ENCODE measurements at places on chromosomes 4 and X. TPM values are rescaled to one million over a fixed set of nuclear protein-coding genes. Genes with fewer than 3 reads are reported as not detected.

- DNase-seq = no peak
- H3K36me3 ChIP-seq = no peaks in the 10 kb centered on the region
- H3K27ac ChIP-seq = no peak overlapping the region
- H3K4me1 ChIP-seq = no peaks in the 10 kb centered on the region
- H3K4me3 ChIP-seq = no peak overlapping the region
These were observed 92.5 kb upstream of the EDA2R start for GRCh38 chrX:66731398-66731797.

- H3K27ac ChIP-seq = no peak overlapping the region
- H3K4me1 ChIP-seq = no peaks in the 10 kb centered on the region
- H3K4me3 ChIP-seq = no peak overlapping the region
- H3K27me3 ChIP-seq = no peaks in the 10 kb centered on the region
These were observed 10.6 kb downstream of the TLR6 start for GRCh38 chr4:38846015-38846414.

GRCh38 chr4:42123071-42123644, 29.3 kb downstream of the BEND4 start:
- H3K27me3 ChIP-seq = no peaks in the 10 kb centered on the region
- DNase-seq = no peak
- H3K36me3 ChIP-seq = peaks cover 56% of the 10 kb centered on the region
- H3K27ac ChIP-seq = no peak overlapping the region
- no peak overlapping the region for H3K4me3 ChIP-seq

DNA sequence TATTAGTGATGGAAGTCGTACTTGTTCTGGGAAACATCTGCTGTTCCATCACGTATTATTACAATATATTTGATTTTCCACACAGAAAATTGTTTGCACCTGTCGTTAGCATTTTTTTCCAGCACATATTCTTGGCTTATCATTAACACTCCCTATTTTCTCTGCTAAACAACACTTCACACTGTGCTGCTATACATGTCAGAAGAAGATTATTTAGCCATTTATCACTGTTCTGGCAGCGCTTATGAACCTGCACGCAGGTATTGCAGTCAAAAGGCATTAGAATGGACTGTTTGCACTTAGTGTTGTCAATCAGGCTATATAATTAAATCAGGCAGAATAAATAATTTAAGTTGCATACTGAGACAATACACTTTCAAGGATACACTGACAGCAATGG, 218.6 kb downstream of the CHM start:
- no peak for DNase-seq
- H3K27me3 ChIP-seq = no peaks in the 10 kb centered on the region
- no peak overlapping the region for H3K4me3 ChIP-seq
- H3K27ac ChIP-seq = no peak overlapping the region
- H3K36me3 ChIP-seq = no peaks in the 10 kb centered on the region
- H3K4me1 ChIP-seq = no peaks in the 10 kb centered on the region

GRCh38 chr4:174423257-174423944, 98.9 kb downstream of the HPGD start:
- no peaks in the 10 kb centered on the region for H3K4me1 ChIP-seq
- no peaks in the 10 kb centered on the region for H3K36me3 ChIP-seq
- no peak overlapping the region for H3K4me3 ChIP-seq
- no peak overlapping the region for H3K27ac ChIP-seq
- no peak for DNase-seq

DNA sequence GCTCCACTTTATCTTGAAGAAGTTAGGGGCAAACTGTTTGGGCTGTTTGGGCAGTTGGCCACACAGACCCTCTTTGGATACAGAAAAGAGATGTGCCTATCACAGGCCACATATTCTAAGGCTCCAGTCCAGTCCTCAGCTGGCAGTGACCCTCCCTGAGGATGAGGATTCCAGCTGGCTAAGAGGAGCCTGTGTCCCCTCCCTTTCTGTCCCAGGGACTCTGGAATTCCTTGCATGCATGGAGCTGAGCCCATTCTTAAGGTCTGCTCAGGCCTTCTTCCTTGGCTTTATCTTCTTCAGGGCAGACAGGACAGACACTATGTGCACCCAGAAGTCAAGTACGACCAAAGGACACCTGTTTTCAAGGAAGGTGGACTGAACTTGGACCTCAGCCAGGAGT, 23.8 kb upstream of the GK2 start:
- no peak overlapping the region for H3K27ac ChIP-seq
- no peaks in the 10 kb centered on the region for H3K27me3 ChIP-seq
- no peaks in the 10 kb centered on the region for H3K4me1 ChIP-seq
- H3K36me3 ChIP-seq = no peaks in the 10 kb centered on the region
- H3K4me3 ChIP-seq = no peak overlapping the region
- no peak for DNase-seq

GRCh38 chrX:39815631-39816030, 282.1 kb downstream of the BCOR start:
- no peak for DNase-seq
- H3K27me3 ChIP-seq = peaks cover 8% of the 10 kb centered on the region
- H3K4me1 ChIP-seq = peaks cover 7% of the 10 kb centered on the region
- no peaks in the 10 kb centered on the region for H3K36me3 ChIP-seq
- H3K27ac ChIP-seq = no peak overlapping the region

GRCh38 chr4:89069481-89069880, 12.5 kb upstream of the FAM13A start:
- H3K4me3 ChIP-seq = no peak overlapping the region
- DNase-seq = no peak
- H3K27me3 ChIP-seq = no peaks in the 10 kb centered on the region
- H3K36me3 ChIP-seq = no peaks in the 10 kb centered on the region

DNA sequence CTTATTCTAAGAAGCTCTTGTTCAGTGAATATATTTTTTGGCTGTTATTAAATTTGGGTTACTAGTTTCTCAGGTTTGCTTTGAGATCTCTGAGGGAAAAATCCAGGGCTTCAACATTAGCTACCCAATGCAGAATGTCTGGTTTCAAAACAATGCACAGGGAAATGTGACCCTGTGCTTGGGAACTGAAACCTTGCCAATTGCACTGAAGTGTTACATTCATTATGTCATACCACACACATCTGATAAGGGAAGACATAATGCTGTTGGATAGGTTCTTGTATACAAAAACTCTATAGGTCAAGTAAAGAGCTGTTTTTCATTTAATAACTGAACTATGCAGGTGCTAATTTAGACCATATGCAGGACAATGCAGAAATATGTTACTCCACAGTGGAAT, 345.3 kb upstream of the BMP3 start:
- no peaks in the 10 kb centered on the region for H3K27me3 ChIP-seq
- no peak overlapping the region for H3K27ac ChIP-seq
- H3K4me1 ChIP-seq = no peaks in the 10 kb centered on the region
- H3K4me3 ChIP-seq = no peak overlapping the region

DNA sequence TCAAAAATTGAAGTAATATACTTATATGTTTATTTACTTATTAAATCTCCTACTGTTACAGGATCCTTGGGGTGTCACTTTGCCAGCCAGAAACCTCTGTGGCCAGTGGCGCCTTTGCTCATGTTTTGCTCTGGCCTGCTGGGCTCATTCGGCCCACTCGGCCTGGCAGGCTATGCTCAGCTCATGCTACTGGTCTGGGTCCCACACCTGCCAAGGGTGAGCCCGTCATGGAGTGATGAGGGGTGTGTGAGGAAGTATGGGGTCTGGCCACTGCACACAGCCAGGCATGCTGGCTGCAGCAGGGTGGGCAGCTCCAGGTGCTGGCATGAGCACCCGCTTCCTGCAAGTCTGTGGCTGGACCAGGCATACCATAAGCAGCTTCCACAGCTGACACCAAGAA, 25.1 kb downstream of the ADH7 start:
- H3K36me3 ChIP-seq = no peaks in the 10 kb centered on the region
- no peaks in the 10 kb centered on the region for H3K4me1 ChIP-seq
- no peaks in the 10 kb centered on the region for H3K27me3 ChIP-seq
- H3K4me3 ChIP-seq = no peak overlapping the region
- H3K27ac ChIP-seq = no peak overlapping the region

DNA sequence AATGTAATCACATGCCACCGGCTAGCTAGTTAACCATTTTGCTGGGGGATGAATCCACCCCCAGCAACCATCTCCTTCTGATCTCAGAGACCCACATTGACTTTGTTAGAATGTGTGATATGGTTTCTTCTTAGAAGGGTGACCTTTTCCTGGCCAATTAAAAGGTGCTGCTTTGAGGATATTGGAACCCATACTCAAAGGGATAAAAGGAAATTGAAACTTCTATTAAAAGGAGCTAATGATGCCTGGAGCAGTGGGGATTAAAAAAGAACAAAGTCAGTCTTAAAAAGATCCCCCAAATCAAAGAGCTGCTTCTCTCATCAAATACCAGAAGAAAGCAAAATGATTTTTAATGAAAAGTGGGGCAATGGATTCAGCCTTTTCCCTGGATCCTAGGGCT, 214.1 kb downstream of the SHROOM3 start:
- no peaks in the 10 kb centered on the region for H3K4me1 ChIP-seq
- H3K27ac ChIP-seq = no peak overlapping the region
- H3K4me3 ChIP-seq = no peak overlapping the region
- H3K27me3 ChIP-seq = no peaks in the 10 kb centered on the region
- H3K36me3 ChIP-seq = no peaks in the 10 kb centered on the region

DNA sequence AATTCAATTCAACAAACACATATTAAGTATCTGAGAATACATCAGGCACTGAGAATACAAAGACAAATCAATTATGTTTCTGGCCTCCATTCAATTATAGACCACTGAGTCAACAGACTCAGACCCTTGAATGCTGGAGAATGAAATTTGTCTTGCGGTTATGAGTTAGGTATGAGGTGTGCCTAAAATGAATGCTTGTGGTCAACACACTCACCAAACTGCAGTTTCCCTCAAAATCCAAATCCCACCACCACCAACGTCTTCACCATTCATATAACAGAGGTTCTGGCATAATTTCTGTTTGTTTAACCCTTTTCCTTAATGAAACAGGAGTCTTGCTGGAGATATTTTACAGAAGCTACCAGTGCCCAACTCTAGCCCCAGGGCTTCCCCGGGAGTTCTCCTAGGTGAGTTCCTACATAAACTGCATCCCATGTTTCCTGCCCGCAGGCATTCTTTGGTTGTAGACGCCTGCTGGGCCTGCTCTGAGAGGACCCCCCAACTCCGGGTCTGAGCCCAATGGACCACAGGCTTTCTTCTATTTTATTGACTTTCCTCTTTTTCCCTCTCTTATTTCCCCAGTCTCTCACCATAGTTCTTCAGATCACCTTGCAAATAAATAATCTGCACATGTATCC, 119.2 kb downstream of the DDX53 start:
- H3K27ac ChIP-seq = no peak overlapping the region
- no peaks in the 10 kb centered on the region for H3K4me1 ChIP-seq
- no peak for DNase-seq
- H3K36me3 ChIP-seq = no peaks in the 10 kb centered on the region
- H3K27me3 ChIP-seq = no peaks in the 10 kb centered on the region
- H3K4me3 ChIP-seq = no peak overlapping the region

DNA sequence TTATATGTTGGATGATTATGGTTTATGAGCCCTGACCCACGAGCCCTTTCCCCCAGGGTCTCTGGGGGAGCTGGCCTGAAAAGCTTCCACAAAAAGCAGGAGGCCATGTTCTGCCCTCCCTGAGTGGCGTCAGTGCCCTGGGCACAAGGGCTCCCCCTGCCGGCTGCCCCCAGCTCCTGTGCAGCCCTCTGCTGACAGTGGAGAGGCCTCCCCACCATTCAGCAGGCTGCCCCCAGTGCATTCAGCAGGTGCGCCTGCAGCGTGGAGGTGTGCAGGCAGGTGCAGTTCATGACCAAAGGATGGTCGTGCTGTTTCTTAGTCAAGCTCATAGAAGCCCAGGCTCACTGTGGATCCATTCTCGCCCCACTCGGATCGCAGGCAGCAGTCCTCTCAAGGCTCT, 12.5 kb upstream of the S100P start:
- no peaks in the 10 kb centered on the region for H3K36me3 ChIP-seq
- no peaks in the 10 kb centered on the region for H3K27me3 ChIP-seq
- no peak overlapping the region for H3K27ac ChIP-seq
- DNase-seq = peak; percentile 81

- peak overlapping the region; percentile 27 for H3K27ac ChIP-seq
- H3K27me3 ChIP-seq = no peaks in the 10 kb centered on the region
- no peaks in the 10 kb centered on the region for H3K36me3 ChIP-seq
- no peak for DNase-seq
- no peak overlapping the region for H3K4me3 ChIP-seq
These were observed 42.7 kb upstream of the CLNK start for GRCh38 chr4:10727140-10727880.

DNA sequence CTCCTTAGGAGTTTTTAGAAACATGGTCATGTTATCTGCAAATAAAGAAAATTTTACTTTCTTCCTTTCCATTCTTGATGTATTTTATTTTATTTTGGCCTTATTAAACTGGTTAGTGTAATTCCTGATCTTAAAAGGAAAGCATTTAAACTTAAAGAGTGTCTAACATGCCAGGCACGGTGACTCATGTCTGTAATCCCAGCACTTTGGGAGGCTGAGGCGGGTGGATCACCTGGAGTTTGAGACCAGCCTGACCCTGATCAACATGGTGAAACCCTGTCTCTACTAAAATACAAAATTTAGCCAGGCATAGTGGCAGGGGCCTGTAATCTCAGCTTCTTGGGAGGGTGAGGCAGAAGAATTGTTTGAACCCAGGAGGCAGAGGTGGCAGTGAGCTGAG, 281.3 kb downstream of the PTTG2 start:
- H3K36me3 ChIP-seq = no peaks in the 10 kb centered on the region
- no peak overlapping the region for H3K4me3 ChIP-seq
- H3K27me3 ChIP-seq = no peaks in the 10 kb centered on the region
- H3K4me1 ChIP-seq = no peaks in the 10 kb centered on the region
- DNase-seq = no peak

- H3K27me3 ChIP-seq = no peaks in the 10 kb centered on the region
- H3K4me1 ChIP-seq = no peaks in the 10 kb centered on the region
These were observed 32.8 kb downstream of the FAM13A start for GRCh38 chr4:89024051-89024675.

GRCh38 chr4:120277391-120277790, 210.7 kb upstream of the MAD2L1 start:
- H3K36me3 ChIP-seq = no peaks in the 10 kb centered on the region
- no peaks in the 10 kb centered on the region for H3K4me1 ChIP-seq
- no peak for DNase-seq
- H3K4me3 ChIP-seq = no peak overlapping the region

GRCh38 chr4:46878641-46879040, 30.4 kb downstream of the COX7B2 start:
- DNase-seq = no peak
- no peaks in the 10 kb centered on the region for H3K4me1 ChIP-seq
- no peaks in the 10 kb centered on the region for H3K36me3 ChIP-seq
- H3K27me3 ChIP-seq = no peaks in the 10 kb centered on the region
- H3K27ac ChIP-seq = no peak overlapping the region

- no peak overlapping the region for H3K27ac ChIP-seq
- H3K36me3 ChIP-seq = no peaks in the 10 kb centered on the region
- no peak for DNase-seq
These were observed 41.3 kb upstream of the IGFBP7 start for GRCh38 chr4:57151481-57151880.

GRCh38 chrX:25288676-25289075, 272.9 kb upstream of the ARX start:
- no peak for DNase-seq
- no peaks in the 10 kb centered on the region for H3K4me1 ChIP-seq
- no peaks in the 10 kb centered on the region for H3K27me3 ChIP-seq
- no peak overlapping the region for H3K4me3 ChIP-seq

Gene TSPAN6
- 17.3 TPM for total RNA-seq

Gene LRAT
- not detected for total RNA-seq

Gene TRAPPC11
- total RNA-seq = 48.5 TPM

Gene PPBP
- total RNA-seq = 180 TPM

Gene PCDH19
- 0.06 TPM for total RNA-seq

Gene UGT2A3
- not detected for total RNA-seq

Gene TKTL2
- total RNA-seq = 0.43 TPM

Gene PRSS12
- total RNA-seq = not detected

Gene POLN
- total RNA-seq = 3.5 TPM

Gene CXCL11
- total RNA-seq = 3.0 TPM

Gene SLC9B1
- 1.9 TPM for total RNA-seq

Gene F9
- total RNA-seq = not detected

Gene CENPU
- 5.9 TPM for total RNA-seq

Data from spleen (tissue), 13 donors.